ENCODE measurements at places on chromosomes 4 and X.

GRCh38 chrX:107971636-107972035 is 10.5 kb downstream of the TEX13B start:
- no peak for DNase-seq

GRCh38 chrX:13000301-13000811 is 25.4 kb downstream of the TMSB4X start:
- DNase-seq = peak; percentile 94

- DNase-seq = no peak
These were observed 380.5 kb upstream of the IGFBP7 start for GRCh38 chr4:57490520-57491255.

DNA sequence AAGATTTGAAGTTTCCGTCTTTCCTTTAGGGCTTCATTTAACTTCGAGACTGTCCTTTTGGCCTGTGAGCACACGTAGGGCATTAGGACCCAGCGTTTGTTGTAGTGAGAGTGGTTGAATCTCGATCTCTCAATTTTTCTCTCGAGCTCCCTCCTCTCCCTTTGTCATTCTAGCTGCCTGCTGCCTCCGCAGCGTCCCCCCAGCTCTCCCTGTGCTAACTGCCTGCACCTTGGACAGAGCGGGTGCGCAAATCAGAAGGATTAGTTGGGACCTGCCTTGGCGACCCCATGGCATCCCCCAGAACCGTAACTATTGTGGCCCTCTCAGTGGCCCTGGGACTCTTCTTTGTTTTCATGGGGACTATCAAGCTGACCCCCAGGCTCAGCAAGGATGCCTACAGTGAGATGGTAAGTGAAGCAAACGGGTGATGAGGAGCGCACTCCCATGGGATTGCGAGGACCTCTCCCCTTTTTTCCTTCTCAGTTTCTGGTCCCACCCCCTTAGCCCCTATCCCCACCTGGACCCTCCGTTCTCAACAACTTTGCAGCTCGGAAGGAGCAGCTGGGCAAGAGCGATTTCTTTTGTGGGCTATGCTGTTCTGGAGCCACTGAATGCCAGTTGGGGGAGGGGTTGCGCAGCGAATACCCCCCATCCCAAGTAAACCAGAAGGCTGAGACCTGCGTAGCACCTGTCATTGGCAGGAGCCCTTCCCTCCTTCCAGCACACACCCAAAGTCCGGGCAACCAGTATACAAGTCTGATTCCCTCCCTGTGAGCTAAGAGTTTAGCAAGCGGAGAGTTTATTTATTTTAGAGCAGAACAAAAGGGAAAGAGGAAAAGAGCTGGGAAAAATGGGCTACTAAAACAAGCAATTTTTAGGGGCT is at the start of gene TMEM35A:
Gene TMEM35A (plus strand): TSS at position 164 of the 883 bp plus-strand sequence. CDS start 124 bp downstream, at position 288.
- DNase-seq = no peak

DNA sequence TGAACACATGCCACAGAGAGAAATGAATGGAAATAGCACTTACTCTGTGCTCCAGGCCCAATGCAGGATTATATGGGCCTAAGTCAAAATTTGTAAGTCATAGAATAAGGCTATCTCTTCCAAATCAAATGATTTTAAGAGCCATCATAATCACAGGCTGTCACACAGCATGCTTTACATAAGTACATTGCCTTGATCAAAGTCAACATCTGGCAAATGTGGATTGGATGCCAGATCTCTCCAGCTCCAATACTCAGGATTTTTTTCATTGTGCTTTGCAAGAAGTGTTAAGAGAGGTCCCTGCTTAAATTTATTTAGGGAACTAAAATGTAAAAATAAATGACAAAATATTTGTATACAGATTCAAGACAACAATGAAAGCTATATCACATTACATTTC is 299.9 kb downstream of the PRDM5 start:
- no peak for DNase-seq

- DNase-seq = peak; percentile 72
These were observed 283.4 kb downstream of the BCOR start for GRCh38 chrX:39814391-39814790.

GRCh38 chrX:124737771-124738170 is 391.4 kb downstream of the SH2D1A start:
- no peak for DNase-seq

GRCh38 chr4:176660561-176660960 is 132.2 kb downstream of the VEGFC start:
- no peak for DNase-seq

DNA sequence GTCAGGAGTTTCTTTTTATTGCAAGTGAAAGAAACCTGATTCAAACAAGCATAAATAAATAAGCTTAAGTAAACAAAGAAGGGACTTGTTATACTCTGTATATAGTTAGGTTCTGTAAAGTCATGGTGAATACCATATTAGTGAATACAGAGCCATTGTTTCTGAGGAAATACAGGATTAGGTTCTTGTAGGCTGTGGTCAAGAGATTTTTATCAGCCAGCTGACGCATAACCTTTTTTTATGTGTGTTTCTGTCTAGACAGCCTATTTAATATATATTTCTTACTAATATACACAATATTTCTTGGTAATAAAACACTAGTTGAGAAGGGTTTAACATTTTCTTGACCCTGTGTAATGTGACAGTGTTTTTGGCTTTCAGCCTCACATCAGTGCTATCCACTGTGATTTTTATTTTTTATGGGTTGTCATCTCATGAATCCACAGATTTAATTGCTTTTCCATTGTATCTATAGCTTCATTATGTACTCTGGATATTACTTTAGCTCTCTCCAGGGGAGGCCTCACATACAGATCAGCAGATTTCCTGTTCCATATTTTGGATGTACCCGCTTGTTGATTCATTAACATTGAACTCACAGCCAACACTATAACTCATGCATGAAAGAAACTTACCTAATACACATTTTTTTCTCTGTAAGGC is 8.0 kb downstream of the HERC3 start:
- DNase-seq = no peak

DNA sequence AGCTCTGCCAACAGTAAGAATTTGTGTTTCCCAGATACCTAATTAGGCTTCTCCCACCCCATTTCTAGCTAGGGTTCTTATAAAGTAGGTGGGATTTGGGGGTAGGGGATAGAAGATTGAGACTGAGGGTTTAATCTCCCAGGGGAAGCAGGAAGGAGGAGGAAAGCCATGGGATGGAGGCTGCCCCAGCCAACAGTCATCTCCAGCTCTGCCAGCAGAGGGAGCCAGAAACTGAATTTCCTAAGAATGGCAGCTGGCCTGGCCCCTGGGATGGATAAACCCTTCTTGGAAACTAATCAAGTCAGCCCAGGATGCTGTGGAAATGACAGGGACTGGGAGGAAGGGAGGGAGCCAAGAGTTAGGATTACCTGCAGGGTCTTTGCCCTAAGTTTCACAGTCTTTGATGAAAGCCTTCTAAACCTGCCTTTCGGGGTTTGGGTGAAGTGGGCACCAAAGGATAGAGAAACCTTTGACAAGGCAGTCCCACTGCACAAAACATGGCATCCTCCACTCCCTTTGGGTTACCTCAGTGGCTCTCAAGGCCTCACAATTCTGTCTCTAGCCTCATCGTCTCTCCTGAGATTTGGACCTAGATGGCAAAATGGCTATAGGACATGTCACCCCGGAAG is 6.7 kb upstream of the ERCC6L start:
- peak; percentile 71 for DNase-seq

DNA sequence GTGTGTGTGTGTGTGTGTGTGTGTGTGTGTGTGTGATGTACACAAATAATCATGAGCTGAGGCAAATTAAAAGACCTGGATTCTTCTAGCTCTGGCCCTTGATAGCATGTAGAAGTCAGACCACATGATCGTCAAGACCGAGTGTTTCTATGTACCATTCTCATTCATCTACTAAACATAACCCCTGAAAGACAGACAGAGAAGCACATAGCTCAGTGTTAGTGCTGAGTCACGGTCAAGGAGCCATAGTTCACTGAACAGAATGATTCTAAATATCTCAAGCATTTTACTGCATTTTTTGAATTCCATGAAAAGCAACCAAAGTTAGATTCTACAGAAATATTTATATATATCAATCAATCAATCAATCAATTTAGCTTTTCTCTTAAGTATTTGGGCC is 412.3 kb upstream of the CXorf51A start:
- no peak for DNase-seq

DNA sequence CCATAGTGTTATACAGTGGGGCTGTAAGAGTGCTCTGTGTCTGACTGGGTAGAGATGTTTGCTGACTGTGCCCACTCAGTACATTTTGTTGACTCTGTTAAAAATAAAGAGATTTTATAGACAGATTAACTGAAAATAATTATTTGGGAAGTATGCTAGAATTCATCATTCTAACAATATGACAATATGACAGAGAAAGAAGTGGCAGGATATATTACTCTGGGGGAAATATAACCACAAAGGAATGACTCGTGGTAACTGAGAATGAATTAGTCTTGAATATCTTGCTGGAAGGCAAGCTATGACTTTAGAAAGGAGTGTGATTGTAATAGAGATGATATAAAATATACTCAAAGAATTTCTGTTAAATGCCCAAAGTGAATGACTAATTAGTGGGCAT is 46.8 kb downstream of the TMEM165 start:
- DNase-seq = no peak

DNA sequence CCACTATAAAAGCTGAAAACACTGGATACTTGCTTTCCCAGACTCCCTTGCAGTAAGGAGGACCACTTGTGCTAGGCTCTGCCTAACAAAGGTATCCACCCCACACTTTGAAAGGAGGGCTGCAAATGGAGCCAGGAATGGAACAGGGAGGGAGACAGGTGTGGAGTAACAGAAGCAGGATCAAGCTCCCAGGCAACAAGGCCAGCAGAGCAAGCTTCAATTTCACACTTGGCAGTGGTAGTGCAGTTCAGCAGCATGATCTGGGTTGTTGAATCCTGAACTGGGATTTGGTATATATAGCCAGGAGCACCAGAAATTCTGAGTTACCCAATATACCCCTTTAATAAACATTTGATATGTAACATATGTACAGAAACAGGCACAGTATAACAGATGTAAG is 9.8 kb downstream of the LAMP2 start:
- DNase-seq = no peak

GRCh38 chrX:68175562-68175961 is 257.7 kb downstream of the OPHN1 start:
- DNase-seq = no peak

- DNase-seq = no peak
These were observed 49.5 kb upstream of the ADRA2C start for GRCh38 chr4:3716631-3717235.

- no peak for DNase-seq
These were observed 773.6 kb upstream of the DIAPH2 start for GRCh38 chrX:95911062-95911461.

DNA sequence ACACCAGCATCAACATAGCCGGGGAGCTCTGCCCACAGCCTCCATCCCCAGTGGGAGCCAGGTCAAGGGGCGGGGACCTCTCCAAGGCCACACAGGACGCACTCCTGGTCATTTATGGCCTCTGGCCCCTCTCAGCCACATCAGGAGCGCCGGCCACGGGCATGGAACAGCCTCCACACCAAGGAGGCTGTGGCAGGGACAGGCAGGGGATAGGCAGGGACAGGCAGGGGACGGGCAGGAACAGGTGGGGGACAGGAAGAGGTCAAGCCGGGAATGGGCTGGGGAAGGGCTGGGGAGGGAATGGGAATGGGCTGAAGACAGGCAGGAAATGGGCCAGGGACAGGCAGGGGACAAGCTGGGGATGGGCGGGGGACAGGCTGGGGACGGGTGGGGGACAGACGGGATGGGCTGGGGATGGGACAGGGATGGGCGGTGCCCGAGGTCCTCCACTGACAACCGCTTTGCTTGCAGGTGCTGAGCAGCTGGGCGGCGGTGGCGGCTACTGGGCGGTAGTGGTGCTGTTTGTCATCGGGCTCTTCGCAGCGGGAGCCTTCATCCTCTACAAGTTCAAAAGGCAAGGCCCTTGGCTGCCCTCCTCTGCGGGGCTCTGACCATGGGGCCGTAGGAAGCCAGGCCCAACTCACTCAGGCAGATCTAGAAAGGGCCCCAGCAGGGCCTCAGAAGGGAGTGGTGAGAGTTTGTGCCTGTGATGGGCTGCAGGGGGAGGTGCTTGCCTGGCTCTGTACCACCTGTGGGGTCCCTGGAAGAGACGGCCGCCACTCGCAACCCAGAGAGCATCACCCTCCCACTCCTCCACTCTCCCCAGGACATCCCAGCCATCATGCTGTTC is 205.6 kb downstream of the AFAP1 start:
- no peak for DNase-seq

GRCh38 chr4:101791182-101791558 is 640 bp downstream of the BANK1 start:
- peak; percentile 85 for DNase-seq

DNA sequence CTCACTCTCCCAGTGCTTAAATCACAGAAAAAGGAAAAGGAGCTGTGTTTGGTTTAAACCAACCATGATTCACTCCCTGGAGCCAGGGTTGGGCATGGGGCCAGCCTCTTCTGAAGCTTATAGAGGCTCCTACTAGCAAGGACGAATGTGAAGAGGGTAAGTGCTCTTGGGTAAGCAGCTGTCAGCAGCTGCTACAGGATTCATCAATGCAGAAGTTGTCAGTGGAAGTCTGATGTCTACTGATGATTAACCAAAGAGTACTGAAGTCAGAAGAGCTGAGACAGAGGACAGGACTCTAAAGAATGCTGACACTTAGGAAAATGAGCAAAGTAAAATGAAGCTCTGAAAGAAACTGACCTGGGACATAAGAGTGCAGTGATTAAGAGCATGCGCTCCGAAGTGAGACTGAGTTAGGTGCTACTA is 32.7 kb upstream of the JADE1 start:
- no peak for DNase-seq

DNA sequence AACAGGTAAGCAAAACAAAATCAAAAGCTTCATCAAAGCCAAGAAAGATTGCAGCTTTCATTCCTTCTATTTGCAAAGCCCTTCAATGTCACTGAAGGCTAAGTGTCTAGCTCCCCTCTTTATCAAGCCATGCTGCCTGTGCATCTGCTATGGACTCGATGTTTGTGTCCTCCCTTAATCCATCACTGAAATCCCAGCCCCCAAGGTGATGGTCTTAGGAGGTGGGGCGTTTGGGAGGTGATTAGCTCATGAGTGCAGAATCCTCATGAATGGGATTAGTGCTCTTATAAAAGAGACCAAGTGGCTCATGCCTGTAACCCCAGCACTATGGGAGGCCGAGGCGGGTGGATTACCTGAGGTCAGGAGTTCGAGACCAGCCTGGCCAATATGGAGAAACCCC is 6.9 kb upstream of the TRIM2 start:
- no peak for DNase-seq

DNA sequence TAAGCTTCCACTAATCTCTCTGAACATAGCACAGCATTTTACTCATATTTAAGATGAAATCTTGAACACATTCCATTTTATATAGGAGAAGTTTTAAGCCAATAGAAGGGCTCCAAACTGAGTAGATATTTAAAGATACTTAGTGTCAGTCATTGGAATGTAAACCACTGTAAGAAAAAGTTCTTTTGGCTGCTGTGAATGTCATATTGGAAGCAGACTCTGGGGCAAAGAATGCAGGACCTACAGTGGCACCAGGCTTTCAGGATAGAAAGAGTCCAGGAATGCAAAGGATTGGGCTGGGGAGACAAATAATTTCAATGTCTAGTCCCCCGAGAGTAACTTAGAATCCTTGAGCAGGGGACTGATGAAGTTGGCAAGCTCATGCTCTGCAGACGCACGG is 1047.7 kb downstream of the STIM2 start:
- no peak for DNase-seq

All from Karpas-422 (cell line).